ENCODE measurements at places on chromosomes 5 and 9.

GRCh38 chr5:143543358-143544255 is 140.1 kb upstream of the NR3C1 start:
- DNase-seq: no peak

DNA sequence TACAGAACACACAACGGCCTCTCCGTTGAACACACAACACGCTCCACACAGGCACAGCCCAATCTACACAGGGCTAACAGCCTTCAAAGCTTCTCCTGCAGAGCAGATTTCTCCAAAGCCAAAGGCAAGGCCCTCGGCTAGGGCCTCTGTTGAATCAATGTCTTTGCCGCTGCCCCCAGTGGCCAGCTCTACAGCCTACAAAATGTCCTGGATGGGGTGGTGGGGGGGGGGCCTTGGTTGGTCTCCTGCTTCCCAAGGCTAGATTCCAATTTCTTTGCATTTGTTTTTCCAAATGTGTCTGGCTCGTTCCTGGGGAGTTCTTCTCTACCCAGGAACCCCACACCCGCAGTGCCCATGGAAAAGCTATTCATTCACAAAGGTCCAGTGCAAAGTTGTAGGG is 167.2 kb downstream of the PAX5 start:
- DNase-seq: no peak

DNA sequence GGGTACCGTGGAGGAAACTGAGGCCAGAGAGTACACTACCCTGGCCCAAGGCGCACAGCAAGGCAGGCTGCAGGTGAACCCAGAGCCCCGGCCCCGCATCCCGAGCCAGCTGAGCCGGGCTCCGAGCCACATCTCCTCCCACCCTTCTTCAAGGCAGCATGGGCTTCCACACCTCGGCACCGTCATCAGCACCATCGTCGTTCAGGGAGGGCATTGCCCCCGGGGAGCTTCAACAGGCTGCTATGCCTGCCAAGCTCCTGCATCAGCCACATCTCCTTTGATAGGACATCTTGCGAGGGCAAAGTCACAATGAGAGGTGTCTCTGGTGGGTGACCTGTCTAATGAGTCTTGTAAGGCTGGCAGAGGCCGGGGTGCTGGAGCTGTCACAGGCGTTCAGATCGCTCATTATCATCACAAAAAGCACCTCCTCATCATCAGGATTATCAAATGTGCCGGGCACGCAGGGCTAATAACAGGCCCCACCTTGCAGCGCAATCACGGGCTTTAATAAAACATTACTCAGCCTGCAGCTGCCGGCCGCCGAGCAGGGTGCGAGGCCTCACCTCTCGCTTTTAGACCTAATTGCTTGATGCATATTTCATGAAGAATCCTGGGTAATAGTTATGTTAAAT is 20.0 kb upstream of the SLC25A51 start:
- DNase-seq: no peak

DNA sequence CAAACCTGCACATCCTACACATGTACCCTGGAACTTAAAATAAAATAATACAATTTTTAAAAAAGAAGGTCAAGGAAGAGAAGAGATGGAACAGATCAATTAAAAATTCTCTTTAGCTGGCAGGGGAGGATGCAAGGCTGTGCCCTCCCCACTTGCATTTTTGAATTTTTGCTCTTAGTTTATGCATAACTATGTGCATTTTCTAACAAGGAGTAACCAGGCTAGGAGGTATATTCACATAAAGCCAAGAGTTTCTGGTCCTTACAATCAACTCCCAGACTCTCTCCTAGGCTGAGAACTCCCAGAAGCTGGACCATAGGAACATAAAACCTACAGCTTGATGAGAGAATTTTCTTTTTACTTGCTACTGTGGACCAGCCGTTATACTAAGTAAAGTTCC is 29.8 kb downstream of the CCDC192 start:
- no peak for DNase-seq

DNA sequence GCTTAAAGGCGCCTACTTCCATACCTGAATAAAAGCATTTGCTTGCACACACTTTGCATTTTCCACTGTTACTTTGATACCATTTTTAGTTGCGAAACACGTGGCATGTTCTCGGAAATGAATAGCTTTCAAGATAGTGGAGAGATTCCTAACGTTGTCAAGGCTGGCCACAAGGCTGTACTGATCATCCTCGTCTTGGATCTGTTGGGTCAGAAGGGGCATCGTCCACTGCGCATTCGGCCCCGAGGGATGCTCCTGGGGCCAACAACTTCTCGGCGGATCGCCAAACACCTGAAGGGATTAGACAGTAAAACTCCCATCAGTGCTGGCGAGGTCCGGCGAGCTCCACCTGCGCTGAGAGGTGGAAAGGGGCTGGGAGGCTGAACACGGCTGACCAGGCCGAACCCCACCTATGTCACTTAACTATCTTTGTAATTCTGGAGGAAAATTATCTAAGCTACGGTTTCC is 599 bp downstream of the RAD1 start:
- DNase-seq: no peak

DNA sequence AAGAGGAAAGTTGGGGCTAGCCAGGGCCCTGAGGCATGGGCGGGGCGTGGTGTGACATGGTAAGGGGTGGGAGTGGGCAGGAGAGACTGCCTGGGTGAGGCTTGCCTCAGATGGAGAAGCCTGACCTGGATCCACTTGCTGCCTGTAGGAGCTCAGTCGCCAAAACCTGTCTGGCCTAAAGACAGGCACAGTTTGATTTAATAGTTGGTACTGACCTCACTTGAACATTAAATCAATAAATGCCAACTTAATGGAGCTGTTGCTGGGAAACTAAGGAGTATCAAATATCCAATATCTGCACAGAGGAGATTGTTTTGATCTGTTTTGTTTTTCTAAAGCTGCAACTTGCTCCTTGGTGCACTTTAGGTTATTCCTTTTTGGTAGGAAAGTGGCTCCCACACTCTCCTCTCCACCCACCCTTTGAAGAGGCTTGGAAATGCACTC is 86.4 kb downstream of the RCL1 start:
- no peak for DNase-seq

DNA sequence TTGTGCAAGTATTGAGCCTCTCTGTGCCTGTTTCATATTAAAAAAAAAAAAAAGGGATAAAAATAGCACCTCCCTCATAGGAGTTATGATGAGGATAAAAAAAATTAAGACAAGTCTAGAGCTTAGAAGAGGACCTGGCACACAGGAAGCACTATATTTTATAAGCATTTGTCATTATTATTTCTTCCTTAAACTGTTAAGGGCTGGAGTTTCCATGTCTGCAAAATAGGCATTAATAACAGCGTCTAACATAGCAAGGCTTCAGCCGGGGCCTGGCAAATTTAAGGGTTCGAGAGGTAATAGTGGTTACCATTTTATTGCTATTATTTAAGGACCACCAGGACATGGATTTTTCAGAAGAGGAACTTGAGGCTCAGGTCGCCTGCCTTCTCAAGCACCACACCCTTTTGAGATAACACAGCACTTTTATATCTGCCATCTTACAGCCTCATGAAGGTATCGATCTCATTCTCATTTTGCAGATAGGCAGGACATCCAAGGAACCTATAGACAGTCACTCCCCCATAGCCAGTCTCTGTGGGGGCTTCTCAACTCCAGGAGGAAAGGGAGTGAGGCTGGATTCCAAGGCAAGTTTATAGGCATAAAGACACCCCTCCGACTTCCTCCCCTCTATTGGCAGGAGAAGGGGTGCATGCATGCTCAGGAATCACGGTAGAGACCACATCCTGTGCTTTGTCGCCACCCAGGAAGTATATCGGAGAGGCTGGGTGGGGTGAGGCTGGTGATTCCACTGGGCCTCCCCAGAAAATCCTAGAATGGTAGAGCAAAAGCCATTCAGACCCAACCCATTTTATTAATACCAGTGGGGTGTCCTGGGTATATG is 2.4 kb downstream of the ANXA6 start:
- no peak for DNase-seq

GRCh38 chr5:160542281-160542680 is 120.6 kb downstream of the PTTG1 start:
- no peak for DNase-seq
